ENCODE measurements at places on chromosomes 1 and 21. TPM values are rescaled to one million over a fixed set of nuclear protein-coding genes. Genes with fewer than 3 reads are reported as not detected.

Gene RUNX1
- total RNA-seq, result 1.5 TPM

Gene ZSWIM5
- total RNA-seq, result 0.81 TPM

GRCh38 chr1:89310976-89311375 lies 38.3 kb upstream of the GBP5 start:
- no peak for DNase-seq

Gene ACTL8
- total RNA-seq, result not detected

GRCh38 chr1:212782422-212783154 lies 9.0 kb downstream of the NSL1 start:
- no peak for DNase-seq

Gene SAMD13
- total RNA-seq, result 0.73 TPM

- DNase-seq, result no peak
Measured at GRCh38 chr1:214584805-214585766, 17.9 kb upstream of the CENPF start.

DNA sequence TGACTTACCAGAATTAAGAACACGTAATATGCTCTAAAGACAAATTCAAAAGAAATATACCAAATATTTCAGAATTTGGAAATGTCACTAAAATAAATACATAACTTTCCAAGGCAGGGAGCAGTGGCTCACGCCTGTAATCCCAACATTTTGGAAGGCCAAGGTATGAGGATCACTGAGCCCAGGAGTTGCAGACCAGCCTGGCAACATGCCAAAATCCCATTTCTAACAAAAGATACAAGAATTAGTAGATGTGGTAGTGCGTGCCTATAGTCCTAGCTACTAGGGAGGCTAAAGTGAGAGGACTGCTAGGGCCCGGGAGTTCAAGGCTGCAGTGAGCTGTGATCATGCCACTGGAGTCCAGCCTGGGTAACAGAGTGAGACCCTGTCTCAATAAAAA lies 11.7 kb downstream of the LUZP1 start:
- DNase-seq, result no peak

DNA sequence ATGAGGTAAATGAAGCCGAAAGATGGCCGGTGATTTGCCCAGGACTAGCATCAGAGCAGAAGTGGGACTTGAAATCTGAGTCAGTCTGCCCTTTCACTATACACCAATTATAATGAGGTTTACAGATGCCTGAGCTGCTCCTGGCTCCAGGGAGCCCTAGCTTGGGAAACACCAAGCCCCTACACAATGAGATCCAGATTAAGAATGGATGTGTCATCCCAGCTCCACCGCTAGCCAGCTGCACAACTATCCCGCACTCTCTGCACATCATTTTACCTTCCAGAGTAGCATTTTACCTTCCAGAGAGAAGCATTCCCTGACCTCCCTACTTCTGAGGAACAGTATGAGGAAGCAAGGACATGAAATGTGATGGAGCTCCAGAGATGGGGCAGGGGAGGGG lies 27.0 kb downstream of the SERTAD4 start:
- no peak for DNase-seq

DNA sequence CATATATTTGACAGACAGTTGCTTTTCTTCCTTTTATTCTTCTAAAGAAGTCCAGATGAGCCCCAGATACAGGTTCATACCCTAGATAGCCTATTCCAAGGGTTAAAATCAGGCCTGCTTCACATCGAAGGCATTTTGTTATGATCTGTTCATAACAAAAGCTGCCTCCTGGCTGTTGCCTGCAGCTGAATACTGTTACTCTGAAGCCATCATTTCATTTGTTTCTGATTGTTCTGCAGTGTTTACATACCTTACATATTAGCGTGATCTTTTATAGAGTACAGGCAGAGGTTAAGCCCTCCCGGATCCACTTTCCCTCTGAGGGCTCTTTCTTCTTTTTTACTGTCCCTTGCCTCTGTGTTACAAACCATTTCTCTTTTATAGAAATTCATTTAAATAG lies 219.0 kb upstream of the HOOK1 start:
- DNase-seq, result no peak

DNA sequence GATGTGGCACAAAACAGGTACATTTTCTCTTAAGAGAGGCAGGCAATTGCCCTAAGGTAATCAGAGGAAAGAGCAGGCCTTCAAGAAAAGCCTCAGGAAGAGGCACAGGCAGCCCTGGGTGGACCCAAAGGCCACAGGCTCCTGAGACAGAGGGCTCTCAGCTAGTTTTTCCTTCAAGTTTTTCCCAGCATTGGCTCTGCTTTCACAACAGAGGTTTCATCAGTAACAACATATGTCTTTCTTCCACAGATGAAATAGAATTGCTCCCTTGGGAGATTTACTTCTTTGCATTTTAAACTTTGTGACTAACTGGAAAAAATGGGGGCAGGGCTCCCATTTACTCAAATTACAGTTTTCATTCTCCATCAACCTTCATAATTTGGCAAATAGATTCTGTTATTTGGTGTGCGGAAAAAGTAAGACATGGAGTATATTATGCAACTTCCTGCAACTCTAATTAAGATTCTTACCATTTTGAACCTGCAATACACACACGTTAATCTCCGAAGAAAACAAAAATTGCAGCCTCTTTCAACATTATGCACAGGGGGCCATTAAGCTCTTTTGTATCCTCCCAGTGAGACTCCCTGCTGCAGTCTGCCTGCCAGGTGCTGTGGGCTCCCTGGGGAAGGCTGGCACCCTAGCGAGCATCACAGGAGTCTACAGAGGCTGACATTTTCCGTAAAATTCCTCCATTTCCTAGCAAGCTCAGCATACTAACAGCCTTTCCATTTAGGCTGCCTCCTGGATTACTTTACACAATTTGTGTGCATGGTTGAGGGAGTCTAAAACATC lies 282.3 kb downstream of the USH2A start:
- no peak for DNase-seq

GRCh38 chr1:197422993-197423392 lies 154.9 kb downstream of the CRB1 start:
- no peak for DNase-seq

Gene CR1
- total RNA-seq, result 2.4 TPM

DNA sequence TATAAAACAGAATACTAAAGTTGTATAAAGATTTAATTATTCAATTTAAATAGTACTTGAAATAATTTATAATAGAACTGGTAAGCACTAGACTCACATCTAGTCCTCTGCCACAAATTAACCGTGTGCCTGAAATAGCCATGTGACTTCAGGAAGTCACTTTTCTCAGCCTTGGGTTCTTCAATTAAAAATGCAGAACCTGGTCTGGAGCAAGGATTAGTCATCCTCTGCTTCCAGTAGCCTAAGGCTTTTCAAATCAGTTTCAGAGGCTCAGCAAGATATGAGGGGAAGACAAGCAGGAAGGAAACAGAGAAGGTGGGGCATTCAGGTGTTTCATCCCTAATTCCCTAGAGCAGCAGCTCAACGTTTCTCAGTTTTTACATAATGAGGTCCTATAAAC lies 23.0 kb downstream of the DPH5 start:
- DNase-seq, result no peak

DNA sequence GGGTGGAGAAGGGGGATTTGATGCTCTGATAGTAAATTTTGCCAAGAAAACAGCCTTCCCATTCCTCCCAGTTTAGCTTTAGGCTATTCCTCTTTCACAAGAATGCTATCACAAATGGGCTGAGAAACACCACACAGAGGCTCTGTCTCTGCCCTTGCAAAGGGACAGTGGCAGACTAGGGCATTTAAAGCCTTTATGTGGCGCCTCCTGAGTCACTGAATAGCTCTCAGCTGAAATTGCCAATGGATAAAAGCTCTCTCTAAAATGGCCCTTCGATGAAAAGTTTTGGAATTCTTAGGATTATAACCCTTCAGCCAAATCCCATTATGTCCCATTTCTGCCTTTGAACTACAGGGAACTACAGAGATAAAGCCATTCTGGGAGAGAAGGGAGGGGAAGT lies 1000.4 kb downstream of the ADGRL2 start:
- DNase-seq, result no peak

GRCh38 chr1:106793651-106794050 lies 262.8 kb upstream of the PRMT6 start:
- no peak for DNase-seq

DNA sequence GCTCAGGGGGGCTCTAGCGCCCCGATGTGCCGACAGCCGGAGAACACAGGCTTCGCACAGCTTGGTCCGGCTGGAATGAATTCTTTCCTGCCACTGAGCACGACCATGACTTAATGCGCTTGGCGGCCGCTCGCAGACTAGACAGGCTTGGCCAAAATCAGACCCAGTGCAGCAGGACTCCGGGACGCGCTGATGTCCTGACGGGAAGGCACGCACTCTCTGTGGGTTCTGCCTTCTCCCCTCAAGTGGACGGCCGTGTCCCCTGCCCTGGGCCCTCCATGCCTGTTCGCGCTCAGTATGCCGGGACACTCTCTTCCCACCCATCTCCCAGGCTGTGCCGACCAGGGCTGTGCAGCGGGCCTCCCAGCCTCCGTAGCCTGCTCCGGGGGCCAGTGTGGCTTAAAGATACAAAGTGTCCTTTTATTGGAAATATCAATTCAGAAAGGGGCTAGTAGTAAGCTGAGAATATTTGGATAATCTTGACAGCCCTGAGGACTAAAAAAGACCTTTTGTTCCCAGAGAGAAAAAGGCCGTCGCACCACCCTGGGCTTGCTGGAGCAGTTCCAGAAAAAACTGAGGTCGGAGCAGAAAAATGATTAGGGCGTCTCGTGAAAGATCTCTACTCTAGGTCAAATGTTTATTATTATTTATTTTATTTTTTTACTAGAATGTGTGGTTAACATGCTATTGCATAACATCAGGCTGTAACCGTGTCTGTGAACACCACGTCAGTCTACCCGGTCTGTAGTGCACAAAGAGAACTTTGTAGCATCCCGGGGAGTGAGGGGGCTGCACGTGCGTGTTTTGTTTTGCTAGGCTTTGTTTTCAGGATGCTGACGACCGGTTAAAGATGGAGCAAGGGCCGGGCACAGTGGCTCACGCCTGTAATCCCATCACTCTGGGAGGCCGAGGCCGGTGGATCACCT lies 88.1 kb upstream of the ARHGEF16 start:
- peak; percentile 76 for DNase-seq

- no peak for DNase-seq
Measured at GRCh38 chr1:96308314-96308713, 413.3 kb upstream of the PTBP2 start.

DNA sequence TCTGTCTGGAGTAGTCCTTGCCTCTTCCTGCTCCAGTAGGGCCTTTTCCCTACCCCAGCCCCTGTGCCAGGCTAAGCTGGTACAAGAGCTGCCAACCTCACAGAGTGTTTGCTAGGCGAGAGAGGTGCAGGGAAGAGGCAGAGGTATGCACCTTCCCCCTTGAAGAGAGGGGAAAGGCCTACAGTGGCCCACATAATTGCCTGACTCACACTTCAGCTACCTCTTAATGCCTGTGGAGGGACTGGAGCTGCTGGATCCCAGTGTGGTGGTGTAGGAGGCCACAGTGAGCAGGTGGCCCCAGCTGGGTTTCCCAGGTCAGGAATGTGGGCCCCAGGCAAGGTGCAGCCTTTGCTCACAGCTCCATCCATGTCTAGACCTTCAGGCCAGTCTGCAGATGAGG lies 3.3 kb upstream of the CCDC28B start:
- DNase-seq, result no peak

DNA sequence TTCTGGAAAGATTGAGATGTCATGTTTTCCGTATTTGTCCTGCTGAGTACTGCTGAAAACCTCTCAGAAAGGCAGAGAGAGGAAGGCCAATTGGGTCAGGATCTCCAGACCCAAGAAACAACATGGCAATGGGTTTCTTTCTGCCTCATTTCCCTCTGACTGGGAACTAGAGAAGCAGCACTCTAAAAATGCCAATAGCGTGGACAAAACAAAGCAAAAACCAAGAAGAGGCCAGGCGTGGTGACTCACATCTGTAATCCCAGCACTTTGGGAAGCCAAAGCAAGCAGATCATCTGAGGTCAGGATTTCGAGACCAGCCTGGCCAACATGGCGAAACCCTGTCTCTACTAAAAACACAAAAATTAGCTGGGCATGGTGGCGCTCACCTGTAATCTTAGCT lies 18.3 kb downstream of the TNFRSF9 start:
- DNase-seq, result no peak

Gene C1orf53
- total RNA-seq, result 6.2 TPM

Gene MYCL
- 1.2 TPM for total RNA-seq

DNA sequence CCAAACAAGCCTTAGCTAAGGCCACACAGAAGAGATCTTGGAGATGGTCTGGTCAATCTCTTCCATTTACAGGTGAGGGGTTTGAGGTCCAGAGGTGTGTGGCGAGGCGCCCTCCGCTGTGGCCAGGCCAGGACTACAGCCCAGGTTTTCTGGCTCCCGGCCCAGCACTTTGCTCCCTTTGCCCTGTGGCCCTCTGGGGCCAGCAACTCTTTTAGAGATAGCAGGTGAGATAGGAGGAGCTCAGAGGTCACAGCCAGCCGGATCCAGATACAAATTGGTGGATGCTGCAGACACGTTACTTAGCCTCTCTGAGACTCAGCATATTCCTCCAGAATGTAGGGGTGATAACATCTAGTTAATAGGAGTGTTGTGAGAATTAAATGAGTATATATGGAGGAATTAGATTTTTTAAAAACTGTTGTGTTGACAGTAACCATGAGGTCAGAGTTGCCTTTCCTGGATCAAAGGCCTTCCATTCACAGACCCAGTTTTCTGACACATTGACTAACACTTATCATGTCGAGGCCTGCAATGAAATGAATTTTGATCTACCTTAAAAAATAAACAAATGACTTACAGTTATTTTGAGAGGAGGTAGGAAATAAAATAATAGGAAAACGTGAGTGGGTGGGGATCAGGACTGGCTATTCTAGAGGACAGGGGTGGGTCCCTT lies 16.6 kb downstream of the TEX35 start:
- DNase-seq, result no peak

Gene TAF13
- 56.9 TPM for total RNA-seq

GRCh38 chr1:13965770-13966398 lies 265.9 kb downstream of the PRDM2 start:
- peak; percentile 57 for DNase-seq

DNA sequence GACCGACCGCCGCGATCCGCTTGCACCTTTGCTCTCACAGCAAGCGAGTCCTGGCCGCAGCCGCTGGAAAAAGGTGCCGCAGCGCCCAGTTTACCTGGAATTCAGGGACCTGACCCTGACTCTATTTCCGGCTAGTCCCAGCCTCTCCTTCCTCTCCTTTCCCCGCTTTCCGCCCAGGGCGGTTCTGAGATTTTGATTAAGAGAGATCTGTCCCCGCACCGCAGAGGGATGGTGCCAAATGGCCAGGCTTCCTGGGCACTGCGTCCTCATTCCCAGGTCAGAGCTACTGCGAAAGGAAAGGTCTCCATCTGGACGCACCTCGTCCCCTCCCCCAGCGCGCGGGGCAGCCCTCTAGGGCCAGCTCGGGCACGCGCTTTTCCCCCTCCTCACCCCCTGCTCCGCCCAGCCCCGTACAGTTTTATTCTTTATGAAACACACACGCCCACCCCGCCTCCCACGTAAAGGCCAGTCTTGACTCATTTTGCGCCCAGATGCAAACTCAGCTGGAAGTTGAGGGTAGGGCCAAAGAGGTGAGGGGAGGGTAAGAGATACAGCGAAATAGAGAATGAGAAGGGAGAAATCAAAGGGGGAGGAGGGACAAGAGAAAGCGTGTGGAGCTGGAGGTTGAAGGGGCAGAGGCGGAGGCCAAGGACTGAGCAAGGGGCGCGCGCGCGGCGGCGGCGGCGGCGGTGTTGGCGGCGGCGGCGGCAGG lies 411.8 kb upstream of the ESRRG start:
- DNase-seq, result peak; percentile 41
